ENCODE measurements at places on chromosomes 16 and 17. TPM values are rescaled to one million over a fixed set of nuclear protein-coding genes. Genes with fewer than 3 reads are reported as not detected.

The ELAC2 gene
- total RNA-seq: 57.1 TPM

The ASPA gene
- 0.59 TPM for total RNA-seq

The SLC47A2 gene
- 9.5 TPM for total RNA-seq

The KRTAP4-3 gene
- total RNA-seq: not detected

The CCDC57 gene
- total RNA-seq: 24.8 TPM

The DHODH gene
- 15.5 TPM for total RNA-seq

The TPSG1 gene
- not detected for total RNA-seq

The OTOA gene
- total RNA-seq: 1.5 TPM

The P2RX1 gene
- total RNA-seq: not detected

The DVL2 gene
- total RNA-seq: 43.6 TPM

The KPNB1 gene
- total RNA-seq: 460 TPM

The KRTAP2-1 gene
- not detected for total RNA-seq

The EME1 gene
- total RNA-seq: 8.0 TPM

The HEATR9 gene
- not detected for total RNA-seq

The SPATA22 gene
- 0.33 TPM for total RNA-seq

The FBXW10 gene
- total RNA-seq: 0.21 TPM

The ZKSCAN2 gene
- total RNA-seq: 6.4 TPM

The PIGS gene
- total RNA-seq: 49.4 TPM

The SHISA6 gene
- total RNA-seq: not detected

The PDE6G gene
- total RNA-seq: not detected

The CLEC10A gene
- total RNA-seq: not detected

The SRL gene
- total RNA-seq: not detected

The GPR142 gene
- not detected for total RNA-seq

The PROCA1 gene
- total RNA-seq: 0.91 TPM

The ZACN gene
- total RNA-seq: not detected

The TVP23A gene
- not detected for total RNA-seq

The KCNG4 gene
- total RNA-seq: not detected

The SLC13A2 gene
- not detected for total RNA-seq

The TP53TG3B gene
- total RNA-seq: not detected

The C17orf50 gene
- not detected for total RNA-seq

The ARL5C gene
- not detected for total RNA-seq

The CDRT15 gene
- not detected for total RNA-seq

The KRT34 gene
- total RNA-seq: not detected

The TPPP3 gene
- not detected for total RNA-seq

The FBXL16 gene
- 1.7 TPM for total RNA-seq

The IGSF6 gene
- total RNA-seq: not detected

The ITGAX gene
- not detected for total RNA-seq
